ENCODE measurements at places on chromosomes 6 and 20. TPM values are rescaled to one million over a fixed set of nuclear protein-coding genes. Genes with fewer than 3 reads are reported as not detected.

OTOR gene
- not detected for total RNA-seq

DNA sequence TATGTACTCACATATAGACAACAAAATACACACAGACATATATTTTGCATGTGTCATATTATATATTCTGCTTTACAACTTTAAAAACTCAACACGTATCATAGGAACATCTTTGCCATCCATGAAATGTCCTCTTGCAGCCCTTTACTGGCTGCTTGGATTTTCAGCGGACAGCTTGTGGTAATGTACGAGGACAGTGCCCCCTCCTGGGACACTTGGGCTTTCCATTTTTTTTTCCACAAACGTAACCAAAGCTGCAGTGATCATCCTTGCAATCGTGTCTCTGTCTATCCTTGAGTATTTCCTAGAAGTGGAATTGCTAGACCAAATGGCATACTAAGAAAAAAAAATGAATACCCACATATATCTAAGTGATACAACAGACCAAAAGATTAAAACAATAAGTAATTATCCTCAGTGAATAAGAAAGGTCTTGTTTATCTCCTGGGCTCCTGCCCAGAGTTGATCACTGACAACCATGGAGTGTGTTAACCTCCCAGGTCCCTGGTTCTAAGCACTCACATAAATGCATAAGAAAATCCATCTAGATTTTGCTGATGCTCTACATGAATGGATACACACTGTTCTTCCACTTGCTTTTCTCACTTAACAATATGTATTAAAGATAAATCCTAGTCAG is 18.1 kb downstream of the BPI start:
- peaks cover 21% of the 10 kb centered on the region for H3K27me3 ChIP-seq
- DNase-seq: no peak
- H3K4me1 ChIP-seq: no peaks in the 10 kb centered on the region
- H3K4me3 ChIP-seq: no peak overlapping the region

GRCh38 chr20:33835615-33836172 is 24.5 kb downstream of the CHMP4B start:
- H3K4me1 ChIP-seq: peaks cover 45% of the 10 kb centered on the region
- H3K4me3 ChIP-seq: no peak overlapping the region
- DNase-seq: no peak

SRF gene
- total RNA-seq: 29.1 TPM

GRCh38 chr6:21375151-21376116 is 218.1 kb upstream of the SOX4 start:
- no peak for DNase-seq
- no peak overlapping the region for H3K4me3 ChIP-seq
- H3K36me3 ChIP-seq: no peaks in the 10 kb centered on the region

DNA sequence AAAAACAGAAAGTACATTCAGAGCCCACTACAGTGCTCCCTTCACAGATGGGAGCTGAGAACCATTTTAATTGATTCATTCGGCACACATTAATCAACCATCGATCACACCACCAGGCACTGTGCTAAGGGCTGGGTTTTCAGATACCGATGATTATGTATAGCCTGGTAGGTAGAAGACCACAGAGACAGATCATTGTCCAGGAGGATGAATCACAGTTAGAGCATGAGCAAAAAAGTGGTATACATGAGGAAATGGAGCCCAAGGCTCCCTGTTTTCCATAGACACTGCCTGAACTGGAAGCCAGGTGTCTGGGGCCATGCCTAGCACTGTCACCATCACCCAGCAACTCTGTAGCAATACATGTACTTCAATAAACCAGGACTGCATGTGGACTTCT is 9.0 kb upstream of the PRDM1 start:
- H3K4me1 ChIP-seq: peaks cover 35% of the 10 kb centered on the region
- no peak for DNase-seq
- no peak overlapping the region for H3K27ac ChIP-seq
- no peak overlapping the region for H3K4me3 ChIP-seq

- H3K27me3 ChIP-seq: no peaks in the 10 kb centered on the region
- no peak overlapping the region for H3K4me3 ChIP-seq
- no peak for DNase-seq
- H3K36me3 ChIP-seq: peaks cover 9% of the 10 kb centered on the region
- H3K4me1 ChIP-seq: peaks cover 38% of the 10 kb centered on the region
- peak overlapping the region; percentile 18 for H3K27ac ChIP-seq
Observed at GRCh38 chr20:41142245-41142644, 4.9 kb downstream of the PLCG1 start.

- H3K4me1 ChIP-seq: no peaks in the 10 kb centered on the region
- H3K4me3 ChIP-seq: no peak overlapping the region
- peaks cover 17% of the 10 kb centered on the region for H3K36me3 ChIP-seq
- no peak for DNase-seq
Observed at GRCh38 chr20:25484911-25485511, 77.5 kb downstream of the GINS1 start.

GNRH2 gene
- total RNA-seq: 2.7 TPM

CDH4 gene
- 0.43 TPM for total RNA-seq

PRDM1 gene
- total RNA-seq: 8.9 TPM
